ENCODE measurements at places on chromosomes 7 and 10. TPM values are rescaled to one million over a fixed set of nuclear protein-coding genes. Genes with fewer than 3 reads are reported as not detected.

The LEP gene
- not detected for total RNA-seq

The CALHM3 gene
- total RNA-seq = not detected

The ACBD7 gene
- 1.3 TPM for total RNA-seq

The GPRIN2 gene
- total RNA-seq = not detected

The LRRC61 gene
- total RNA-seq = 12.8 TPM

The PRLHR gene
- not detected for total RNA-seq

The H2BK1 gene
- 3.1 TPM for total RNA-seq

The PNLIPRP2 gene
- not detected for total RNA-seq
